Bronchus fibroblast of lung (primary cell): ENCODE measurements at places on chromosomes 11 and 22. TPM values are rescaled to one million over a fixed set of nuclear protein-coding genes. Genes with fewer than 3 reads are reported as not detected.

Gene MRGPRX1
- not detected in 2 replicates for total RNA-seq

Gene OR4C11
- not detected in 2 replicates for total RNA-seq

Gene CASP1
- 19.3 and 23.9 TPM in 2 replicates for total RNA-seq

Gene RASGRP2
- total RNA-seq, result under 0.01 and 0.15 TPM in 2 replicates

Gene CARS1
- 82.9 and 86.5 TPM in 2 replicates for total RNA-seq

Gene INS
- total RNA-seq, result not detected in 2 replicates

Gene CASP5
- total RNA-seq, result not detected in 2 replicates
